Urothelium cell line (cell line): ENCODE measurements at places on chromosomes 1 and 21.

DNA sequence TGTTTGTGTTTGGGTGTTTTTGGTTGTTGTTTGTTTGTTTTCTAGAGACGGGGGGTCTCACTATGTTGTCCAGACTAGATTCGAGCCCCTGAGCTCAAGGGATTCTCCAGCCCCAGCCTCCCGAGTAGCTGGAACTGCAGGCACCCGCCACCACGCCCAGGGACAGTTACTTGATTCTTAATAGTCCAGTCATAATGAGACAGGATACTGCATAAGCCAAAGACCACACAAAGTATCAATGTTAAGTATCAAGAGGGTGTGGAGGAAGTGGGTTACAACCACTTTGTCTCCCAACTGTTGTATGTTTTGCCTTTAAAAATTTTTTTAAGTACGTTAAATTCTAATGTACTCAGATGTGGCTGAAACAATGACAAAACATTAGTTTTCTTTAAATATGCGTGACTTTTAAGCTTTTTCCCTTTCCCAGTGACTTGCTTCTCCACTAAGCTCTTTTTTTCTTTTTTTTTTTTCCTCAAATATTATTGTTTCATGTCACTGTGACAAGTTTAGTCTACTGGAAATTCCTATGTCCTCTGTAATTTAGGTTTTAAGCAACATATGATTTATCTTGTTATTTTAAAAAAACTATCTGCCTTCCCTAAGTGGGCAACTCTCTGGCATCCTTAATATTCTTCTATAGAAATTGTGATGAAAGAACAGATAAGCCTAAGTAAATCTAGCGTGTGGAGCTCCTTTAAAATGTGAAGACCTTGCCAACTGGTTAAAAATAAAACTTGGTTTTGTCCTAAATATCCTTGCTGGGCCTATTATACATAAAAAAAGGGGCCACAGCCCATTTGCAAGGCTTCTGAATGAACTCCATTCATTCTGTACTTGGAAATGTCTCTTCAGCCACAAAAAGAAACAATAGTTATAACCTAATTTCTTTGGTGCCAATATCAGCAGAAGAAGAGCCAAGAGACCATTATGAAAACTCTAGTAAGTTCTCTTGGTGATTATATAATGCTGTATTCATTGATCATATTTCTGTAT is 56.2 kb upstream of the DPH5 start:
- no peak for DNase-seq

- no peak for DNase-seq
Observed at GRCh38 chr1:200869753-200870391, 2.9 kb upstream of the GPR25 start.

DNA sequence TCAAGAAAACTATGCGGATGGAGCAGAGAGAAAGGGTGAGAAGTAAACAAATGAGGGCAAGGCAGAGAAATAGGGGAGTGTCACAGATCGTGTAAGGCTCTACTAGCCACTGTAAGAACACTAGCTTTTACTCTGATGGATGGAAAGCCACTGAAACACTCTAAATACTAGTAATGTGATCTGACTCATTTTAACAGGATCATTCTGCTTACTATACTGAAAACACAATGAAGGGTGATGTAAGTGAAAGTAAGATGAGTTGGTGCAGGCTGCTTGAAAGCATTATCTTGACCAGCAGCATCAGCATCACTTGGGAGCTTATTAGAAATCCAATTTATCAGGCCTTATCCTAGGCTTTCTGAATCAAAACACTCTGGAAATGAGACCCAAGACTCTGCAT is 32.7 kb downstream of the TUT4 start:
- no peak for DNase-seq

DNA sequence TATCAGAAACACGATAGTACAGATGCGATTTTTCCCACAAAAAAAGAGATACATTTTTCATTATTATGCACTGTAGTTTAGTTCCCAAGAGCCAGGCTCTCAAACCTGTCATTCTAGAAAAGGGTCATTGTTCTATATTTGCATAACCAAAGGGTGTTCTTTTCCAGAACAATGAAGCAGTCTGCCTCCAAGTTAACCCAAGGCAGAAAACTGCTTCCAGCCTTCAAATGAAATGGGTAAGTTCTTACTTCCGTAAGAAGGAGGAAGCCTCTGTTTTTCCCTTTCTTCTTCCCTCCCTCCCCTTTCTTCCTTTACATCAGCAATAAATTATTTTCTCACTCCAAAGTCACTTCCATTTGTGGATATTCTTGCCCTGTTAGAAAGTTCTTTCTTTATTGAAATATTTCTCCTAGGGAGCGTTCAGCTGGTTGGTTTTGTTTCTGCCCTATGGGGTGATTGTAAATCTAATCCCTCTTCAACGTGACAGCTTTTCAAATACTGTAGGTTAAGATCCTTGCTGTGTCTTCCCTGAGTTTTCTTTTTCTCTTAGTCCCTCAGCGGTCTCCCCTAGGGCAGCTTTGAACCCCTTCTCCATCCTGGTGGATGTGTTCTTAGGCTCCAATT is 77.3 kb upstream of the PTGFRN start:
- no peak for DNase-seq

GRCh38 chr1:6059866-6060265 is 14.2 kb downstream of the KCNAB2 start:
- DNase-seq, result no peak

- DNase-seq, result no peak
Observed at GRCh38 chr1:172626845-172627244, 32.1 kb upstream of the FASLG start.

GRCh38 chr1:39680751-39681150 is 8.8 kb upstream of the NT5C1A start:
- DNase-seq, result no peak

DNA sequence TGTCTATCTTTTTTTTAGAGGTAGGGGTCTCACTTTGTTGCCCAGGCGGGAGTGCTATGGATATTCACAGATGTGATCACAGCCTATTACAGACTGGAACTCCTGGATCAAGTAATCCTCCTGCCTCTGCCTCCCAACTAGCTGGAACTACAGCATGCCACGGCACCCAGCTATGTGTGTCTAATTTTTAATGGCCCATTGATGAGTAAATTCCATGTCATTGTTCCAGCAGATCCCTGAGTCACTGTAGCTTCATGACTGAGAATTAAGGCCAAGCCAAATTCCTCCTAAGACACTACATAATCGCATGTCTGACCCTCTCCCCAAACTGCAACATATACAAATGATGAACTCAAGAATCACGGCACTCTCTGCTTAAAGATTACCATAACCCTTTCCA is 84.2 kb upstream of the RGS2 start:
- DNase-seq, result no peak

- DNase-seq, result no peak
Observed at GRCh38 chr1:215022741-215023141, 59.8 kb upstream of the KCNK2 start.

DNA sequence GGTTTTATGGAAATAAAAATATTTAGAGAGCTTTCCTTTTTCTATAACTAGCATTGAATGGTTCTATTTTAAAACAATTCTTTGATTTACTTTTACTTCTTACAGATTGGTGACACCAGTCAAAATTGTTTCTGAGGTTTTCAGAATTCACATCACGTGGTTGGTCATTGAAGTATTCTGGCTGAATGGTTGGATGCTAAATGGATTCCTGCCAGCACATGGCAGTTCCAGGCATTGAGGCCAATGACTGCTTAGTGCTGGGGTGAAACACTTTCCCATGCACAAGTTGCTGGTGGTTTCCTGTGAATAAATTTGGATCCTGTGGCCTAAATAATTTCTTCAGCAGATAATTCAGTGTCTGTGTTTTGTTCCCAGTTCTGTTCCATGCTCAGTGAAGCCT is 20.6 kb downstream of the NCAM2 start:
- no peak for DNase-seq

- DNase-seq, result no peak
Observed at GRCh38 chr1:32250893-32251716, at the start of gene LCK. Gene LCK, plus strand, starts transcription at chr1:32251265. Its CDS starts 23,065 bp downstream, at chr1:32274330.

DNA sequence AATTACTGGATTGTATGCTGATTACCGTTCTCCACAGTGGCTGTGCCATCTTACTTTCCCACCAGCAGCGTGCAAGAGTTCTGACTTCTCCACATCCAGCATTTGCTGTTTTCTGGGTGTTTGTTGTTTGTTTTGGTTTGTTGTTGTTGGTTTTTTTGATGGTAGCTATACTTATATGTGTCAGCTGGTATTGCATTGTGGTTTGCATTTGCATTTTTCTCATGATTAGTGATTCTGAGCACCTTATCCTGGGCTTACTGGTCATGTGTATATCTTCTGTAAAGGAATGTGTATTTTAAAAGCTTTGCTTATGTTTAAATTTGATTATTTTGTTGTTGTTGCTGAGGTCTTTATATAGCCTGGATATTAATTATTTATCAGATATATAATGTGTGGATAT is 66.9 kb upstream of the MAP1LC3C start:
- no peak for DNase-seq

DNA sequence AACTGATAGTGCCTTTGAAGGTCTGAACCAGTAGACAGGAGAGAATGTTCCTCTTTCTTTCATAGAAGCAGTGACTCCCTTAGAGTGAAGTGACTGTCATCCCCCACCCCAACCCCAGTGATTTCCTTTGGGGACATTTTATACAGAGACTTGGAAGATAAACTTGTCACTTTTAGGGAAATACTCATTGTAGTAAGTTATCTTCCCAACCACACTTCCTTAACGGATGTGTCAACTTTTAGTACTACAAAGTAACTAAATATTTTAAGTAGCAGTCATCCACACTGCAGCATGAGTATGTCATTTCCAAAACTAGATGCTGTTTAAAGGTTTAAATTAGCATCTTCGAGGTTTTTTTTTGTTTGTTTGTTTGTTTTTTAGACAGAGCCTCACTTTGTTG is 13.7 kb downstream of the LRRC8B start:
- DNase-seq, result no peak
